ENCODE measurements at places on chromosomes 7 and 10.

- DNase-seq: no peak
These were observed 25.1 kb upstream of the ELOVL3 start for GRCh38 chr10:102200751-102201640.

GRCh38 chr10:3574451-3574850, 210.6 kb downstream of the KLF6 start:
- no peak for DNase-seq

DNA sequence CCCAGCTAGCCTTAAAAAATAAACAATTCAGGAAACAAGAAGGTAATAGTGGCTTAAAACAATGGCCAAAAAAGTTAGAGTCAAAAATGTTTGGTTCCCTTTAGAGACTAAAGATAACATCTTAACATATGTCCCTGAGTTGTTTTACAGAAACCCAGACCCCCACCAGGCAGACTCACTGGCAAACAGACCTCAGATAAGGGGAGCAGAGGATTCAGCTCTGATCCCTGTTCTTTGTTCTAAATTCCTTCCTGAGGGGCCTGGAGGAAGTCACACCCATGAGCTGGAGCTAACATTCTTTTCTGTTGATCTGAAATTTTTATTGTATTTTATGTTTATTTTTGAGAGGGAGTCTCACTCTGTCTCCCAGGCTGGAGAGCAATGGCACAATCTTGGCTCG, 247.2 kb downstream of the USP6NL start:
- DNase-seq: no peak

GRCh38 chr10:6995831-6996230, 415.0 kb downstream of the SFMBT2 start:
- DNase-seq: no peak

DNA sequence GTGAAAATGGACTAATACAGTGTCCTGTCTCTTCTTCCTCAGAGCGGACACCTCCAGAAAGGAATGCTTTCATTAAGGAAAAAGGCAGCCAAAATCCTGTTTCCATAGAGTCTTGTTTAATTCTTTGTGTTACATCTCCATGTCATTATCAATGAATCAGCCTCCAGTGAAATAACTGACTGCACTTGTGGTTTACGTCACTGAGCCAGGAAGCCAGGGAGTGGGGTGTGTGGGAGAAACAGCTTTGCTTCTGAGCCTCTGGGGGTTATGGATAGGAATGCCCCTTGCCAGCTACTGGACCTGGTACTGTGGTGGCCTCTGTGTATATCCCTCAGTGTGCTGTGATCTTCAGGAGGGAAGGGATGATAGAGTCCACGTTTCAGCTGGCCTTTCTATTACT, 416.8 kb downstream of the GALNT17 start:
- DNase-seq: no peak

DNA sequence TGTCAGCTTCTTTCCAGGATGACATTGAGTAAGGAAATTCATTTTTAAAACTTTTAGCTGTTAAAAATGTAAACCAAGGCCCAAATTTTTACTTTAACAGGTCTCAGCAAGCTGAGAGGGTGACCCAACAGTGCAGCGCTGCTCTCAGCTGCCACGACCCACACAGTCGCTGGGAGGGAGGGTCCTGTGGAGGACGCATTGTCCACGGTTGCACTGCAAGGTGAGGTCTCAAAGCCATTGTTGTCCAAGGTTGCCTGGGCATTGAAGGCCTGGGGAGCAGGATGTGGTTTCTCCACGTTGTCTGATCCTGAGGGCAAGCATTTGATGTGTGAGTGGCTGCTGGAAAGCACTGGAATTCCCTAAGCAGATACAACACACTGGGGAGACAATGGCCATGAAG, 15.1 kb upstream of the VIPR2 start:
- DNase-seq: no peak

GRCh38 chr7:15936991-15937390, 250.5 kb upstream of the MEOX2 start:
- no peak for DNase-seq

- no peak for DNase-seq
These were observed 256.6 kb downstream of the PTEN start for GRCh38 chr10:88120075-88120474.

DNA sequence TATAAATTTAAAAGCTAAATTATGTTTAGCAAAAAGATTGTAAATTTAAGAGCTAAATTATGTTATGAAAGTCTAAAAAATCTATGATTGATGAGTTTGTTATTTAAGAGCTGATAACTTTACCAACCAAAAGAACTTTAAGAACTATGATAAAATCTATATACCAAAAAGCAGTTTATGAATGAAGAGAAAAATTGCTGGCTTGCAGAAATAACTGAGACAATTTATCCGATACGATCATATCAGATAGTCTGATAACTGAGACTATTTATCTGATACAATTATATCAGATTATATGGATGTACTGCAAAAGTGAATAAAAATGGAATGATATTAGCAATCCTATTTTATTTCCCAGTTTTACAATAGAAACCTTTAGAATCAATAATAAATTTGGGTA, 50.2 kb downstream of the IQUB start:
- no peak for DNase-seq

DNA sequence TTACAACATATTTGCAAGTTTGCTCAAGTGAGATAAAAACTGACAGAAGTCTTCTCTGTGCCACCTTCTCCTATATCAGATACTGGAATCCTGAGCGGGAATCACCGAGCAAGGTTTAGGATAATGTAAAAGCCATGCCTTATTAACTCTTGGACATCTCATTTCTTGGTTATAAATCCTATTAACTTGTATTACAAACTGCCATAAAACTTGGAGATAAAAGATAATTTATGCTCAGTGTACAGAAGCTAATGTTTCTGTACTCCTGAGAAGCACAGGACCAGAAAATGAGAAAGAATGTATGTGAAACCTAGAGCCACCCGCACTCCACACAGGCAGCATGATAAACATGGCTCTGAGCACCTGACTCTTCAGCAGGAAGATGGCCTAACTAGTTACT, 181.2 kb upstream of the NOBOX start:
- no peak for DNase-seq

DNA sequence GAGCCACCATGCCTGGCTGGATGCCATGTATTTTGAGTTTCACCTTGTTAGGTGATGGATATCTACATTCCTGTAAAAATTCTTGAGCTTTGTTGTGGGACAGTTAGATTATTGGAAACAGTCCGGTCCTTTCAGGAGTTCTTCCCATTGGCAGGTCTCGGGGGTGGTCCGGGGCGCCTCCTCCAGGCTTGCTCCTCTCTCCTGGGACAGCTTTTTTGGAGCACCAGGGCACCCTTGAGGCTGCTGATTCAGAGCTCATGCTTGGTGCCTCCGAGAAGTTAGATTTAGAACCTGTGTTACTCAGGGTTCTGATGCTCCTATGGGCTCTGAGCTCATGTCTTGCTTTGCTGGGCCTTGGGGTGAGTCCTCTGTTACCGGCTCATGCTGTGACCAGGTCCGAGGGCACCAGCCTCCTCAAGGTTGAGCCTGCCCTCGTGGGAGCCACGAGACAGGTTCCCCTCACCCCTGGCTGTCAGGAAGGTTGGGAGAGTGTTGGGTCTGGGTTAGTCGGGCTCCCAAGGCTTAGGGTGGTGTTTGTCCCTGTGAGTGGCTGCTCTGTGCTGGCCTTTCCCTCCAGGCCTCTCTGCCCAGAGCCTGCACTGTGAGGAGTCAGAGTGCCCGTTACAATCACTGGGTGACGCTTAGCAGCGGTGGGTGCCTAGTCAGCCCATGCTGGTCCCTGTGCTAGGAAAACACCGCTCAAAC, 6.0 kb downstream of the SPRN start:
- no peak for DNase-seq

GRCh38 chr10:69242852-69243212, 22.7 kb downstream of the HKDC1 start:
- DNase-seq: no peak

DNA sequence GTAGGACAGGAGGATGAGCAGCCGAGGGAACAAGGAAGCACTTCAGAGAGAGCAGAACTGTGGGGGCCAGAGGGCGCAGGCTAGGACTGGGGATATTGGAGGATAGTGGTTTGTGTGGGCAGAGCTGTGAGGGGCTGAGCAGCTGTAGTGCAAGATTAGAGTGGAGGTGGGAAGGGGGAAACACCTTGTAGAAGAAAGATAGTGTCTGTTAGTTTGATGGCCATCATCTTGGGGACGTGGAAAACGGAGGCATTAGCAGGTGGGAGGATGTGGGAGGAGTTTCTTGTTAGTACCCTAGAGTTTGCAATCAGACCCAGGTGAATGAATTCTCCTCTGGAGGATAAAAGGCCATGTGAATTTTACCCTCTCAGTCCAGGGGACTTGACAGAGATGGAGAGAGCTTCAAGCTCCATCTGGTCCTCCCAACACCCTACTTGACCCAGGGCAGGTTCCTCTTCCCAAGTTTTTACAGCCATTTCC, 34.0 kb downstream of the PRSS2 start:
- peak; percentile 57 for DNase-seq

- DNase-seq: no peak
These were observed 15.9 kb upstream of the SCRN1 start for GRCh38 chr7:30005464-30005863.

- no peak for DNase-seq
These were observed 80.6 kb downstream of the ABCB5 start for GRCh38 chr7:20696002-20696605.

DNA sequence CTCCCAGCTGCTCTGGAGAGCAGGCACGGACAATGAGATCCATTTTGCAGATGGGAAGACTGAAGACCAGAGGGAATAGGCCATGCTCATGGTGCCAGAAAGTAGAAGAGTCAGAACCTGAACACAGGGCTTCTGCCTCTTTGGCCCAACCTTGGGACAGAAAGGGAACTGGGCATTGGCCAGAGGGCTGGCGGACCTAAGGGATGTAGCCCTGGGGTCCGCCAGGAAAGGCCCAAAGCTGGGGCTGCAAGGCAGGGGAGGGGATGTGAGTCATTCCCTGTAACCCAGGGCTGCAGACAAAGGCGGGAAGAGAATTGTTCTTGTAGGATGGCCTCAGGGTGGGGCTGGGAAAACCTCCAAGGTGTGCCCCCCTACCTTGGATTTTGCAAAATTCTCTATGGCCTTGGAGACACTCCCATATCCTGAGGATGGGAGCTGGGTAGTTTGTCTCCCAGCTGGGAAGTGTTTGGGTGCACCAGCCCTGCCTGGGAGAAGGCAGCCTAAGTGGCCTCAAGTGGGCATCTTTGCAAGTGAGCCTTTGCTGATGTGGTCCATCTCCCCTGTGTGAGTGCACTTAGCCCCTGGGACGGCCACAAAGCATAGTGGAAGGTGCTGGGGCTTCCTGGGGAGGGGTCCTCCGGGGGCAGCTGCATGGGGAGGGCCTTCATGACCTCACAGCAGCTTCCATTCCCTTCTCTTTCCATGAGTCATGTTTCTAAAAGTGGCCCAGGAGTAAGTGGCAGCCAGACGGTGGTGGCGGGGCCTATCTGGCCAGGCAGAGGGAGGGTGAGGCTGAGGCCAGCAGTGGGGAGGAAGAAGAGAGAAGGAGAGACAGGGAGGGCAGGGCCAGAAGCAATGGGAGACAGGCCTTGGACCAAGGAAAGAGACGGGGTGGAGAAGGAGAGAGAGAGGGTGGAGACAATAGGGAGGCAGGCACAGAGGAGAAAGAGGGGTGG, 9.2 kb downstream of the AQP1 start:
- DNase-seq: no peak

GRCh38 chr10:1253523-1254353, 197.6 kb downstream of the WDR37 start:
- DNase-seq: no peak

- no peak for DNase-seq
These were observed 3.5 kb upstream of the MYOZ1 start for GRCh38 chr10:73644767-73645166.

- no peak for DNase-seq
These were observed 72.7 kb upstream of the AOAH start for GRCh38 chr7:36796850-36797536.

- no peak for DNase-seq
These were observed 18.0 kb downstream of the MACC1 start for GRCh38 chr7:20199015-20199737.

DNA sequence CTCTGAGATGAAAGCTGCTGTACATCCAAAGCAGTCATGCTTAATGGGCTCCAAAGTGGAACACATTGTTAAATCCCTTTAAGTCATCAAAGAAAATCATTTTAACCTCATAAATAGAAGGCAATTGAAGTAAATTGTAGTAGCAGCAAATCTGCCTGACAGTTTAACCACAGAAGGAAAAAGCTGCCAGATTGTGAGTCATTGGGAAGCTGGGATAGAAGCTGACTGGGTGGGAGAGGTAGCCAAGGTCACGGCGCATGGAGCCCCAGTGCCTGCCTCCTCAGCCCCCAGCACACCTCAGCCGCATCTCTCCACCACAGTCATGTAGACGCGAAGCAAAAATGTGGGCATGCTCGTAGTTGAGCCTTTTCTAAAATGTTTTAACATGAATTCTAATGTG, 44.0 kb downstream of the TARP start:
- no peak for DNase-seq

- no peak for DNase-seq
These were observed 34.0 kb downstream of the DNAJB12 start for GRCh38 chr10:72320676-72321247.

- no peak for DNase-seq
These were observed 121.1 kb downstream of the MALRD1 start for GRCh38 chr10:19169684-19170083.

DNA sequence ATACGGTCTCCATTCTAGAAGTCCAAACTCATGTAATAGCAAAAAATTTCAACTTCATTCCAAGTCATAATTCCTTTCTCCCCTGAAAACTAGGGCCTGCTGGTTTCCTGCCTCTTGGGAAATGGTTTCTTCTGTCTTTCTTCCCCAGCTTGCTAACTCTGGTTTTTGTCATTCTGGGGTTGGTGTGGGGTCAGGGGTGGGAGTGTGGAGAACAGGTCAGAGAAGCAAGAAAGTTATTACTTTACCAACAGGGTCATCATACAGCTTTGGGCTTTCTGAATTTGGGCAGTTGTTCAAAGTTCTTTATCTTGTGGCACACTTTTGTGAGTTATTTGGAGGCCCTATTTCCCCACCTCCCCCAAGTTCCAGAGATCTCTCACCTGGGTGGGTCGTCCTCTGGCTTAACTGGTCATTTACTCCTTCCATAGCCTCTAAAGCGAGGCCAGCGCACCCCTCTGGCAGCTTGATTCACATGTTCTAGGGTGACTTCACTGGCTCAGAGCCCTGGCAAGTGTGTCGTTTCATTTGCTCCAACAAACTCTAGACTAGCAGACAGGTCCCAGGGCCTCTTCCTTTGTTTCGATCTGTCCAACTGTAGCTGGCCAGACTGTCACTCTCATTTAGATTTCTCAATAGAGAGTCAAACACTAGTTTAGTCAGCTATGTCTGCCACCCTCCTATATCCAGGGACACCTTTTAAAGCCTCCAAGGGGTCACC, 161.2 kb downstream of the JCAD start:
- DNase-seq: no peak

GRCh38 chr7:111329367-111330234, 232.7 kb downstream of the IMMP2L start:
- DNase-seq: no peak

DNA sequence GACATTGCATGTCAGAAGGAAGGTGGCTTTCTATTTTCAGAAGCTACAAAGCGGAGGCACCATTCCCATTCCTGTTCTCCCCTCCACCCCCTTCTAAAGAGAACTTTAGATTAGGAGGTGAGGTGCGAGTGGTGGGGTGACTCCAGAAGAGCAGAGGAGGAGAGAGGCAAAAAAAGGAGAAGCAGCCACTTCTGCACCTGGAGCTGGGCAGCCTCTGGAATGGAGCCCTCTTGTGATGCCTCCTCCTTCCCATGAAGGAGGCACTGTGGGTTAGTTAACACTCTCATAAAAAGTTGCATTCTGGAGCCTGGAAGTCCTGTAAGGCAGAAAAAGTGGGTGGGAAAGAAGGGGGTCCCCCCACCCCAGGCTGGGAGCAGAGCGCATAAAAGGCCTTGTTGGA, 4.8 kb downstream of the PTF1A start:
- DNase-seq: no peak

GRCh38 chr10:113290137-113290536, 262.7 kb upstream of the HABP2 start:
- no peak for DNase-seq
